Stimulated activated CD8-positive, alpha-beta memory T cell treated with anti-CD3 and anti-CD28 coated beads, Interleukin-7, amount 100 ng/mL, for 1 hour (primary cell): ENCODE measurements at places on chromosomes 2 and 18.

- DNase-seq: no peak
Observed at GRCh38 chr2:197453914-197454398, 604 bp downstream of the COQ10B start.

GRCh38 chr2:72130659-72131360 lies 16.9 kb downstream of the CYP26B1 start:
- DNase-seq: no peak

DNA sequence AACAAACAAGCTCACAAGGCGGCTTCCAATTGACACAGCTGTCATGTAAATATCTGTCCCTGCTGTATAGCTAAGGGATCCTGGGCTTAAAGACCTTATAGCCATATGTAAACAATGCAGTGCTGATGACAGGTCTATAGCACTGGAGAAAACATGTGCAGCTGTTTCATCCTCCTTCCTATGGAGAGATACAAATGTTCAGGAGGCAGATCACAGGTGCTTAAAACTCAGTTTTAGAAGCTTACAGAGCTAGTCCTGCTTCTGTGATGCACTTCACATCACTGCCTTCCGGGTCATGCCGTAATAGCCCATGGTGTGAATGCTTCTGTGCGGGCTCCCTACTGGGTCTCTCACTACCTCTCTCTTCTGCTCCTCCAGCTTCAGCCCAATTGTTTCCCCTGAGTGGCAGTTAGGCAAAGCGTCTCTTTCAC lies 262.4 kb upstream of the CHST9 start:
- DNase-seq: no peak

DNA sequence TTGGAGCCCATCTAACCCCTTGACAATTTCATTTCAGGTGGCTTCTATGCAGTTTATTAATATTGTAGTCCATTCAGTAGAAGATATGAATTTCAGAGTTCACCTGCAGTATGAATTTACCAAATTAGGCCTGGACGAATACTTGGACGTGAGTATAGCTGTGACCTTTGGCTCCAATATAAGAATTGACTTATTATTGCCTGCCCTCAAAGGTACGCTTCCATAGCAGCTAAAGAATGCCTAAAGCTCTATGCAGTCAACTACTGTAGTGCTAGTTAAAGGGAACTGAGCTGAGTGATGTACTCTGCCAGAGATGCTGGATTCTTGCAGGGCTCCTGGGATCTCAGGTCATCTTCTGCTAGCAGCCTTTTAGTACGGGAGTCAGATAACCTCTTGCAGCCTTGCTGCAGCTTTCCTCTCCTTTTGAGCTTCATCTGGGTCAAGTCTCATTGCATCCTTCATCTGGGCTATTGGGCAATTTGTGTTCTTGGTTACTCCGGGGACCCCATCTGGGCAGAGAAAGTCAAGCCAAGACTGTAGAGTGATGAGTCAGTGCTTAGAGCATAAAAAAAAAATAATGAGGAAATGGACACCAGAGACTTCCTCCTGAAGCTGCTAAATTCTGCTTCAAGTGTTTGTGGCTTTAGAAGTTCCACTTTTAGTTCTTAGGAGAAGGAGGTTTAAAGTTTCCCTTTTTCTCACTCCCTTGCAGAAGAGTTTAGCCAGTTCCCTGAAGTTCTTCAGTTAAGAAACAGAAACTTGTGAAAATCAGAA lies 105.6 kb downstream of the PRPF40A start:
- no peak for DNase-seq

GRCh38 chr18:63258749-63259566 lies 60.6 kb downstream of the BCL2 start:
- DNase-seq: no peak

DNA sequence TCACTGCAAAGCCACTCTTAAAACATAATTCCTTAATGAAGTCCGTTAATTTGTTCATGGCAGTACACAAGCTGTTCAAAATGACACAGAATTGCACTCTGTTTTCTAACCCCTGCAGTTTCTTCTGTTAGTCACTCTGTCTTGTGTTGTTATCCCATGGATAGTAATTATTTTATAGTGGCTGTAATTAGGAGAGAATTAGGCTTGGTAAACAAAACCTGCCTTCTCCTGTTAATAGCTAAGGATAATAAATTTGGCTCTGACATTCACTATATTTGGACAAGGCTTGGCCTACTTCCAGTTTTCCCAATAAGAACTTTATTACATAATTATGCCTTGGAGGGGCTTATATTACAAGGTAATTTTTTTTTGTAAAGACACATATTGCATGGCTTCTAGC lies 330.3 kb upstream of the FIGN start:
- DNase-seq: no peak

- no peak for DNase-seq
Observed at GRCh38 chr2:134522496-134523455, 196.0 kb downstream of the TMEM163 start.

DNA sequence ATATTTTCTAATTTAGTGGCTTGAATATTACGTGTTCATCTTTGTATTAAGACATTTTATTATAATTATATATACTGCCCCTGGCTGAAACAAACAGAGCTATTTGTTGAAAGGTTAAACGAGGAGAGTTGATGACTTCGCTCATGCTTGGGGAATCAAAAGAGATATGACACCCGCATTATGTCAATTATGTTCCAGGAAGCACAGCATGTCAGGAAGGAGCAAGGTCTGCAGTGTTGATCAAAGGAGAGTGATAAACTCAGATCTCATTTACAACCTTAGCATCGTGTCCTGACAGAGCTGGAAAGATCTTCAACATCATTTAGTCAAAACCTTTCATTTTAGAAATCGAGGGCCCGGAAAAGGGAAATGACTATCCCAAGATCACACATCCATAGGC lies 510.1 kb downstream of the TDRD15 start:
- DNase-seq: no peak

GRCh38 chr2:56266761-56267414 lies 83.1 kb downstream of the CCDC85A start:
- DNase-seq: no peak

- no peak for DNase-seq
Observed at GRCh38 chr2:235937087-235937486, 231.1 kb downstream of the GBX2 start.

- DNase-seq: peak; percentile 21
Observed at GRCh38 chr2:203814661-203815540, 52.7 kb upstream of the CTLA4 start.

DNA sequence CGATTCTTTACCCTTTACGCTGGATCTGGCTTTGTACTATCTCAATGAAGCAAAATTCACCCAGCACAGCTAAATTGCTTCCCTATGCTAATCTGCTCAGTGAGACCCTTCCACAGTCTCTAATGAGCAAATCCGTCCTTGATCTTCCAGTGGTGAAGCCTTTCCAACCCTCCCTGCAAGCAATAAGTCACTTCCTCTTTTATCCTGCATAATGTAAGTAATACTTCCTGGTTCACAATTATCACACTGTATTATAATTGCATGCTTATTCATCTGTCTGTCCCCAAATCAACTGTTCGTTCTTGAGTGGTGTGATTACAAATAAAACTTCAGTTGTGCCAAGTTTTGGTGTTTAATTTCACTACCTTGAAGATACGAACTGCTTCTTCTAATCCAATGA lies 404.0 kb downstream of the ADCYAP1 start:
- no peak for DNase-seq

GRCh38 chr2:161400076-161400475 lies 16.0 kb upstream of the TBR1 start:
- no peak for DNase-seq

GRCh38 chr2:100980046-100980445 lies 22.0 kb upstream of the RPL31 start:
- DNase-seq: no peak

DNA sequence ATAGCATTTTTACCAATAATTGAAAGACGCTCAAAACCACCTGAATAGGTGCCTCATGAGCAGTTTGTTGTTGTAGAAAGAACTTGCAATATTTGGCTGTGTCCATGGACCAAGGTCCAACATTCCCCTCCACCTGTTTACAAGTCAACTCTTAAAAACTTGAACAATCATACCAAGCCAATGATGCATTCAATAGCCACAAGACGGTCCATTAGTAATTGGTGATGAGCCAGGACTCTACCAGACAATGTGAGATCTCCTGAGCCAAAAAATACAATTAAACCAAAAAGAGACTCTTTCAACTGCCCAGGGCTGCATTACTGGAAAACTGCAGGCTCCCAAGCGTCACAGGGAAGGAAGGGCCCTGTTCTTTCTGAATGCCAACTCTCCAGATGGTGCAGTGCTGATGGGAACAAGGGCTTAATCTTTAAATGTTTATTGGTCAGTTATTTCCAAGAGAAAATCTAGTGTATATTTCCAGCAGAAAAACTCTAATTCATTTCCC lies 118.8 kb upstream of the EPB41L3 start:
- no peak for DNase-seq

- DNase-seq: peak; percentile 32
Observed at GRCh38 chr18:48161191-48161910, 230.9 kb upstream of the SMAD2 start.

GRCh38 chr2:142112757-142113221 lies 18.0 kb downstream of the LRP1B start:
- DNase-seq: no peak

DNA sequence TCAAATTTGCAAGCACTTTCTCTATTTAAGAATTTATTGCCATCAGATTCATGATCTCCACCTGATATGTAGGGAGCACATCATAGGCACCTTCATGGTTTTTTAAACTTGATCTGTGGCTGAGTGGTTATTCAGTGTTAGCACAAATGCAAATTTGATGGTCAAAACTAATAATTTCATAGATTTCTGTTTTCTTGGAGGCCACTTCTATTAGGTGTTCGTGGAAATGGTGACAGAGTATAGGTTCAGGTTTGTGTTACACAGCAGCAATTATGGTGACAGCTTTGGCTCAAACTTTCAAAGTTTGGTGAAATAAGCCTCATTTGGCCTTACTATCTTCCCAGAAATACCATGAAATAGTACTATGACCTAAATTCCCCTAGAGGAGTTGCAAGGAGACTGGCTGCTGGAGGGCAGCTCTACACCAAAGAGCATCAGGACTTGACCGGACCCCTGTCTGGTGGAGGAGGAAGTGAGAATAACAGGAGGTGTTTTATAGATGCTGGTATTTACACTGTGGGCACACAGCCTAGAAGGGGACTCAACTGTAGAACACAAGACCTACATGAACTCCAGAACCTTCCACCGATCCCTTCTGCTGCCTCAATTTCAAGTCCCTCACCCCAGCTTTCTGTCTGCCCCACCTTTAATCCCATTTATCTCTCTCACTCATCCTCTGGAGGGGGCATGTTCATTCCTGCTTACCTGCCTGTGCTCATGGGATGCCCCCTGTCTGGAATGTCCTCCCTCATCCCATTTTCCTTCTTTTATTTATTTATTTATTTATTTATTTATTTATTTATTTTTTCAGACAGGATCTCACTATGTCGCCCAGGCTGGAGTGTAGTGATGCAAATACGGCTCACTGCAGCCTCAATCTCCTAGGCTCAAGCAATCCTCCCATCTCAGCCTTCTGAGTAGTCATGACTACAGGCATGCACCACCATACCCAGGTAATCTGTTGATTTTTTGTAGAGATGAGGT lies 132.9 kb upstream of the SIX2 start:
- no peak for DNase-seq

- DNase-seq: no peak
Observed at GRCh38 chr2:12755384-12755783, 38.6 kb downstream of the TRIB2 start.

DNA sequence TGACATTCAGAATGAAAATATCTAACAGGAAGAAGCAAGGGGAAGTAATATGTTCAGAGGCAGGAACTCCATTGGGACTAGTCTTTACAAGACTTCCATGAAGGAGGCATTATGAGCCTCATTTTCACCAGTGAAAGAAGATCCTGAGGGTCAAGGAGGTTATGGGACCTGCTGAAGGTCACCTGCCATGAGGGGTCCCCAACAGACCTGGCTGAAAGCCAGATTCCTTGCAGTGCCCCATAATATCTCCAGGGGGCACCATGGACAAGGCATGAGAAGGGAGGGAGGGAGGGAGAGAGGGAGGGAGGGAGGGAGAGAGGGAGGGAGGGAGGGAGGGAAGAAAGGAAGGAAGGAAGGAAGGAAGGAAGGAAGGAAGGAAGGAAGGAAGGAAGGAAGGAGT lies 27.9 kb downstream of the XDH start:
- DNase-seq: no peak

- DNase-seq: no peak
Observed at GRCh38 chr2:221346411-221346810, 225.7 kb downstream of the EPHA4 start.

DNA sequence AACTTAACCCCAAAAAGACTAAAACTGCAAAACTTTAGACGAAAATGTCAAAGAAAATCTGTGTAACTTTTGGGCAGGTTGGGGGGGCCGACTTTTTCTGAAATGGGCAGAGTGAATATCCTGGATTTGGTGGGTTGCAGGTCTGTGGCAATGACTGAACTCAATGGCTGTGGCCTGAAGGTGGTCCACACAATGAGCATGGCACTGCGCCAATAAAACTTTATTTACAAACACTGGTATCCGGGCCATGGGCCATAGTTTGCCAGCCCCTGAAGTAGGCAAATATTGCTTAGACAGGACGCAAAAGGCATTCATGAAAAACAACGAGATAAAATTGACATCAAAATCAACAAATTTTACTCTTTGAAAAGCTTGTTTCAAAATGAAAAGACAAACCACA lies 66.2 kb downstream of the RTP5 start:
- DNase-seq: no peak

DNA sequence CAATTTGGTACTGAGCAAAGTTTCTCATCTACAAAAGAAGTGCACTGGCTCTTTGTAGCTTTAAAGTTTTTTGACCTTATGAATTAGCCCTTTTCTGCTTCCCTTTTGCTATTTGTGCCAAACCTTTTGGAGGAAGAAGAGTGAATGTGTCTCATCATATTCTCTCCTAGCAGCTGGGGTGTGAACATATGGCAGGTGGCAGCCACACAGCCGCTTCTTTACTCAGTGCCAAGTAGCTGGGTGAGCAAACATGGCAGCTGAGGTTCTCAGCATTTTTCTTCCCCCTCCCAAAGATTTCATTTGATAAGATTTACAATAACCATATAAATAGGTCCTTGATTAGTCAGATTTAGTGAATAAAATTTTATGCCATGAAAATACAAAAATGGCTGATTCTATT lies 46.7 kb upstream of the STK17B start:
- no peak for DNase-seq

DNA sequence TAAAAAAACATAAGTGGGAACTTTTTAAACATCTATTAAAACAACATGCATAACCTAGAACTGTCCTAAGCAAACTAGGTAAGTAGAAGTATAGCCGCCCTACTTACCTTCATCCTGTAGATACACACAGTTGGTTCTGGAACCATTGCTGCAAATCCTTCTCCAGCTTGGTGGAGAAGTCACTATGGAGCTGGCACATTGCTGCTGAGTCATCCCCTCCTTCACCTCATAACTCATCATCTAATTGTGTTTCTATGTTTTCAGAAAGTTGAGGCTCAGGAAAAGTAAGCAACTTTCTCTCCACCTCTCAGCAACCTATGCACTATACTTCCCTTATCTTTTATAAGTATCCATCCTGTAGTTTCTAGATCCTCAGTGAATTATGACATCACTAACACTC lies 269.8 kb upstream of the MMADHC start:
- no peak for DNase-seq

GRCh38 chr2:7280790-7281189 lies 363.6 kb downstream of the RNF144A start:
- DNase-seq: no peak
